Activated CD8-positive, alpha-beta memory T cell treated with anti-CD3 and anti-CD28 coated beads for 36 hours (primary cell): ENCODE measurements at places on chromosomes 11 and 22. TPM values are rescaled to one million over a fixed set of nuclear protein-coding genes. Genes with fewer than 3 reads are reported as not detected.

The NXPE1 gene
- not detected for total RNA-seq

The OR4D5 gene
- not detected for total RNA-seq

The MLC1 gene
- total RNA-seq = 0.40 TPM

The TYR gene
- total RNA-seq = not detected

The LMNTD2 gene
- total RNA-seq = 0.89 TPM

The CNGA4 gene
- not detected for total RNA-seq

The TMPRSS6 gene
- total RNA-seq = 0.88 TPM

The OR52N4 gene
- total RNA-seq = not detected

The ESAM gene
- 0.95 TPM for total RNA-seq

The NRXN2 gene
- total RNA-seq = 0.32 TPM

The SHISA8 gene
- 1.7 TPM for total RNA-seq

The CNTN5 gene
- not detected for total RNA-seq

The C11orf16 gene
- total RNA-seq = not detected

The ANGPTL5 gene
- not detected for total RNA-seq

The MIOX gene
- 0.17 TPM for total RNA-seq

The CRYAB gene
- not detected for total RNA-seq

The GSTT2B gene
- total RNA-seq = not detected

The DGCR6 gene
- total RNA-seq = 1.4 TPM

The NLRP10 gene
- total RNA-seq = not detected

The OR4X2 gene
- not detected for total RNA-seq

The CHST1 gene
- total RNA-seq = 0.63 TPM

The NCAM1 gene
- total RNA-seq = not detected

The MB gene
- 1.8 TPM for total RNA-seq

The AP1B1 gene
- total RNA-seq = 75.4 TPM

The BLID gene
- total RNA-seq = not detected
